ENCODE measurements at places on chromosomes 3 and 15. TPM values are rescaled to one million over a fixed set of nuclear protein-coding genes. Genes with fewer than 3 reads are reported as not detected.

FBXO40 gene
- not detected for total RNA-seq

GOLGA8T gene
- 2.6 TPM for total RNA-seq

DNA sequence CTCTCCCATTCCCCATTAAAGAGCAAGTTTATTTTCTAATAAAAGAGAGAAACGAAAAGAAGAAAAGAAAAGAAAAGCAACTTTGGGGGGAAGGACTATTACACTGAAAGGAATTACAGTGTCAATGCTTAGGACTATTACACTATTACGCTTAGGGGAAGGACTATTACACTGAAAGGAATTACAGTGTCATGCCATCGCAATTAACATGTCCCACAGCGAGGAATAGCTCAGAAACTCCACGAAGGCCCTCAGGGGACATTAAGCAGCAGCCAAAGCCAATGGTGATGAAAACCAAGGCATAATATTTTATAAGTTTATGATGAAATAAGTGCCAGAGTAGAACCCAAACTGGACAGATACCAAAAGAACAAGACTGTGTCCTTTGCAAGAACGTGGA, 22.1 kb upstream of the DET1 start:
- H3K4me3 ChIP-seq, result no peak overlapping the region
- no peaks in the 10 kb centered on the region for H3K4me1 ChIP-seq
- H3K27ac ChIP-seq, result no peak overlapping the region
- H3K27me3 ChIP-seq, result peaks cover 8% of the 10 kb centered on the region
- no peaks in the 10 kb centered on the region for H3K36me3 ChIP-seq
- DNase-seq, result no peak

DNA sequence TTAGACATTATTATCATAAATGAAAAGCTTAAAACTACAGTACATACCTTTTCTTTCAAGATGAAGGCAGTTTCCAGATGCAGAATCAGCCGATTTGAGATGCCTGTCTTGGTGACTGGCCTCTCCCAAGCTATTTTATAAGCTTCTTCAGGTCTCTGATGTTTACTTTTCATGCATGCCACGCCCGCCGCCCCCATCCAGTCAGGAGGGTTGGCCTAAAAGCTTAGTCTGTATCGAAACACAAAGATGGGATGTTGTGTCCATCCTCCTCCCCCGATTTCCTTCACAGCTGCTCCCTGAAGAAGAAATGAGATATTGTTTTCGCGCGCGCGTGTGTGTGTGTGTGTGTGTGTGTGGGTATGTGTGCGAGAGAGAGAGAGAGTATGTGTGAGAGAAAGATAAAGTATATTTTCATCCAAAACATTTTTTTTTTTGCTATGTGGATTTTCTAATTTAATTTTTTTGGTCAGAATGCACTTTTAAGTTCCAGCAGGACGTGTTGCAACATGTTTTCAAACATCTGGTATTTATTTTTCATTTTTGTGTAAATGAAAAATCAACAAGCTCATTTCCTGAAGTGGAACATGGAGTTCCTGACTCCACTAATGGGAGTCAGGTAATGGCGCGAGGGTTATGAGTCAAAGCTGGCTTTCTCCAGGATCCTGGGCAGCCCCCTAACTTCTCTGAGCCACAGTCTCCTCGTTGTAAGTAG, at the start of gene APOD:
APOD (minus strand) TSS at position 110 of the 712 bp plus-strand sequence. CDS start 4,479 bp downstream, outside the sequence.
- peaks cover 21% of the 10 kb centered on the region for H3K4me1 ChIP-seq
- H3K27me3 ChIP-seq, result peaks cover 2% of the 10 kb centered on the region
- no peak for DNase-seq
- H3K36me3 ChIP-seq, result no peaks in the 10 kb centered on the region
- no peak within 1 kb of the TSS for H3K4me3 ChIP-seq

DNA sequence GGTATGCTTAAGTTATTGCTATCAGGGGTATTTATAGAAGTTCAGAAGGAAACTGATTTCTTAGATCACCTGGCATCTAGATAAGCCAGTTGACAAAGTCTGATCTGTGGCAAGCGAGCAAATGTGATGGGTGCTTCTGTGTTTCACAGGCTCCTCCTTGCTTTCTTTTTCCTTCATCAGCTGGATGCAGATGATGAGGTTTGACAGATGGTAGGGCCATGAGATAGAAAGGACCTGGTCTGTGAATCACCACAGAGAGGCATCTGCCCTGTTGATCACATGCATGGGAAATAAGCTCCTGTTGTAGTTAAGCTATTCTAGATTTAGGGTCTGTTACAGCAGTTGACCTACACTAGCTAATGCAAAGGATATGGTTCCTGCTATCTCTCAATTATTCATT, 372.0 kb downstream of the NEK10 start:
- no peak overlapping the region for H3K27ac ChIP-seq
- no peaks in the 10 kb centered on the region for H3K36me3 ChIP-seq
- H3K4me3 ChIP-seq, result no peak overlapping the region
- H3K27me3 ChIP-seq, result no peaks in the 10 kb centered on the region
- DNase-seq, result no peak
